T-helper 17 cell (primary cell): ENCODE measurements at places on chromosomes 13 and 19. TPM values are rescaled to one million over a fixed set of nuclear protein-coding genes. Genes with fewer than 3 reads are reported as not detected.

ADGRE2 gene
- 20.6 TPM for total RNA-seq

SHISA2 gene
- 0.62 TPM for total RNA-seq

NUP62 gene
- 62.4 TPM for total RNA-seq

EFNA2 gene
- not detected for total RNA-seq
